ENCODE measurements at places on chromosomes 2 and 18.

GRCh38 chr2:212385241-212385640, 153.4 kb downstream of the ERBB4 start:
- no peak for DNase-seq

- no peak for DNase-seq
Observed at GRCh38 chr2:167215595-167215994, 327.3 kb downstream of the XIRP2 start.

DNA sequence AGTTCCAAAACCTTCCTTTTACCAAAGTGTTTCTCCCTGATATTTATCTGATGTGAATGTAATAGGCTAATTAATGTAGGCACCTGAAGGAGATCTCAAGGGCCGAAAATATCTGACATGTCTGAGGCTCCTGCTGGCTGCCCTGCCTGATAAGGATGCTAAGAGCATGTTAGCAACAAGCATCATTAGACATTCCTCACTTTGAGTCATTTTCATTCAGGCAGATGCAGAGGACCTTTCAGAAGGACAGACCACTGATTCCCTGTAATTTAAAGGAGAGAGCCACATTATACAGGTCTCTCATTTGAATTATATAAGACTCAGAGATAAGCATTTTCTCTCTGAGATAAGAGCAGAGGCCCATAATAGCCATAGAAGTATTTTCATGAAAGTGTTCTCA, 222.4 kb upstream of the NCKAP5 start:
- no peak for DNase-seq

- no peak for DNase-seq
Observed at GRCh38 chr2:54572262-54572635, 116.1 kb downstream of the SPTBN1 start.

GRCh38 chr18:59712311-59712710, 15.1 kb upstream of the CCBE1 start:
- no peak for DNase-seq

DNA sequence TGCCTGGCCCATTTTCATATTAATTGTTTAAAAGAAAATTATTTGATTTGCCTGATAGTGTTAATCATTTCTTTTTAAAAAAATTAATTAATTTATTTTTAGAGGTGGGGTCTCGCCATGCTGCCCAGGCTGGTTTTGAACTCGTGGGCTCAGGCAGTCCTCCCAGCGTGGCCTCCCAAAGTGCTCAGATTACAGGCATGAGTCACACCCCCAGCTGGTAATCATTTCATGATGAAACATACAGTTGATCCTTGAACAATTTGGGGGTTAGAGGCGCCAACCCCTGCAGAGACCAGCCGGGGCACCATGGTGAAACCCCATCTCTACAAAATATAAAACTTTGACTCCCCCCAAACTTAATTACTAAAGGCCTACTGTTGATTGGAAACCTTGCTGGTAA, 7.9 kb downstream of the GPN1 start:
- DNase-seq = no peak

GRCh38 chr2:127609818-127610217, 36.1 kb upstream of the GPR17 start:
- no peak for DNase-seq

GRCh38 chr18:31079973-31080372, 22.2 kb downstream of the DSC2 start:
- DNase-seq = no peak

DNA sequence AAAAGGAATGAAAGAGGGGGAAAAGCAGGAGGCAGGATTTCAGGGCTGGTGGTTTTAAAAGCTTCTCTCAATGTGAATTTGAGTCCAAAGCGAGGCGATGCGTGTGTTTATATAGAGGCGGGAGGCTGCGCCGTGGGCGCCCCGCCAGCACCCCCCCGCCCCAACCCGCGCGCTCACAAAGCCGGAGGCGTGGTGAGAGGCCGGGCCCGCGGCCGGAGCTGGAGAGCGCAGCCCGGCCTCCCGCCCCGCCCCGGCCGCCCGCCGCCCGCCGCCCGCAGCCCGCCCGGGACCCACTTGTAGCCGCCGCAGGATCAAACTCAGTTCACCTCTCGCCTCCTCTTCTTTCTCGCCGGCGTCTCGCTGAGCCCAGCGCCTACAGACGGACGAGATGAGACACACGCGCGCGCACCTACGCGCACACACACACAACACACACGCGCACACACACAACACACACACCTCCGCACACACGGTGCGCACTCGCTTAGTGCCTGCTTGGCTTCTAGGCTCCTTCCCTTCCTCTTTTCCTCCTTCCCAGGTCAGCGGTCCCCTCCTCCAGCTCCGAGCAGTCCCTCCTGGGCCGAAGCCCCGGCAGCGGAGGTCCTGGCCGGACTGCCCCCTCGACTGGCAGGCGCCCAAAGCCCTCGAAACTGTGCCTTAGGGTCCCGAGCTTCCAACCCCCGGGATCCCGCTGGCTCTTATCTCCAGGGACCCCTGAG, 1.3 kb upstream of the CYP26B1 start:
- no peak for DNase-seq
